Osteocyte (in vitro differentiated cells): ENCODE measurements at places on chromosomes 1 and 21. TPM values are rescaled to one million over a fixed set of nuclear protein-coding genes. Genes with fewer than 3 reads are reported as not detected.

The C1orf185 gene
- total RNA-seq, result not detected in 2 replicates

- peaks cover under 1% of the 10 kb centered on the region for H3K36me3 ChIP-seq
- DNase-seq, result no peak
Observed at GRCh38 chr1:82215056-82215852, 414.5 kb downstream of the ADGRL2 start.

The OR2L13 gene
- not detected in 2 replicates for total RNA-seq

The RHCE gene
- total RNA-seq, result 0.40 and 0.71 TPM in 2 replicates

DNA sequence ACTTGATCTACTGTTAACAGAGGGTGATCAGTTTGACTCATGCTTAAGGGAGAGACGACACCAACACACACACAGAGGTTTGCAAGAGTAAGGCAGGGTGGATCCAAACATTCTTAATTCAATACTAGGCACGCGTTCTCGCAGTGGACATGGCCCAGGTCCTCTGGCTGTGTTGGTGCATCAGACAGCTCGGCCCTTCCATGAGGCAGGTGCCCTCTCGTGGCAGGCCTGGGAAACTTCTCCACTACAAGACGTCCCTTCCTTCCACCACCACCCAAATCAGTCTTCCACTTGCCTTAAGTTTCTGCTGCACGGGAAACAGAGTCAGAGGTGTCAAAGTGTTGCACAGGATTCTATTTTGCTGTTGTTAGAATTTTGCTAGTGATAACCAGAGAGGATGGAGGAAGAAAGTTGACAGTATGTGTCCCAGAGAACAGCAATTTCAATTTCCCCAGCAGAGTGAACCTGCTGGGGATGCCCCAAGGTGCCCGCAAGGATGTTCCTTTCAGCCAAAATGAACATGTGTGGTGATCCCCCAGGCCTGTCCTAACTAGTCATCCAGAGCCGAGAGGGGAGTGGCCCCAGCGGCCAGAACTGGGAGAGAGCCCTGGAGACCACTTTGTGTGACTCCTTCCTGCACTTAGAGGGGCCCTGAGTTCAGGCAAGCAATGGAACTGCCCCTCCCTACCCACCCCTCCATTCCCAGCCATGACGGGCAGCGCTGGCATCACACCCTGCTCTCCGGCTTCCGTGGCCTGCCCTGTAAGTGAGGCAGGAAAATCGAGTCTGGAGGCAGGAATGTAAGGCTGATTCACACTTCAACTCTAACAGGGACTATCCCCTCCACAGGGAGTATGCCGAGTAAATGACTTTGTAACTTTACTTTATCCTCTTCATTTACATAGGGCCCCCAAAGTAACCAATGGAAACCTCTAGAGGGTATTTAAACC, 34.8 kb downstream of the MX1 start:
- H3K36me3 ChIP-seq, result peaks cover 2% of the 10 kb centered on the region
- H3K27me3 ChIP-seq, result no peaks in the 10 kb centered on the region
- peaks cover 11% of the 10 kb centered on the region for H3K4me1 ChIP-seq
- DNase-seq, result no peak
- no peak overlapping the region for H3K4me3 ChIP-seq

GRCh38 chr21:25487046-25487594, 120.2 kb downstream of the MRPL39 start:
- H3K36me3 ChIP-seq, result peaks cover 2% of the 10 kb centered on the region
- H3K4me3 ChIP-seq, result no peak overlapping the region
- H3K27ac ChIP-seq, result no peak overlapping the region
- no peaks in the 10 kb centered on the region for H3K4me1 ChIP-seq
- no peak for DNase-seq
- peaks cover 5% of the 10 kb centered on the region for H3K27me3 ChIP-seq

DNA sequence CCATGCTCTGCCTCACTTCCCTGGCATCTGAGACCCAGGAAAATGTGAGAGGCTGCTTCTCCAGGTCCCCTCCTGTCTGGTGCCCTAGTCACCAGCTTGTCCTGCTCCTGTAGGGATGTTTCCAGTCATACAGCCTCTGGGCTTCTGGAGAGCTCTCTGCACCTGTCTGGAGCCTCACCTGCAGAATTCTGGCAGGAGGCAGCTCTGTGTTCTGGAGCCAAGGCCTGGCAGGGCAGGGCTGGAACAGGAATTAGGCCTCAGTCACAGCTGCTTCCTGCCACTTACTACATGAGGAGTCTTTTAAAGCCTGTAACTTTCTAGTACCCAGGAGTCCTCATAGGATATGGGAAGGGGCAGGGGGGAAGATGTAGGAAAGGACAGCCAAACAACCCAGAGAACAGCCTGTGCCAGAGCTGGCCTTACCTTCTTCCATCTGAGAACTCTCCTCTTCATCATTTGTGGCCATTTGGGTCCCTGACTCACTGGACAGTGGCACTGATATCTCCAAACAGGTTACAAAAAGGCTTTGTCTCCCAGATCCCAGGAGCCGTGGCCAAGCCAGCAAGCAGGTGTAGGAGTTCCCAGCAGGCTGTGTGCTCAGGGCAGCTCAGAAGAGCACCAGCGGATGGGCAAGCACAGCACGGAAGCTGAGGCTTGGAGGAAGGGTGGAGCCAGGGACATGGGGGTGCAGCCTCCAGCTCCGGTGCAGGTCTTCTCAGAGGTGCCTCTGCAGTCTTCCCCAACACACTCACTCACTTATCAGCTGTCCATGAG, 31.4 kb upstream of the ARTN start:
- H3K27ac ChIP-seq, result no peak overlapping the region
- H3K4me3 ChIP-seq, result no peak overlapping the region
- DNase-seq, result no peak
- no peaks in the 10 kb centered on the region for H3K4me1 ChIP-seq
- peaks cover 4% of the 10 kb centered on the region for H3K36me3 ChIP-seq

- no peaks in the 10 kb centered on the region for H3K4me1 ChIP-seq
- no peak overlapping the region for H3K4me3 ChIP-seq
- DNase-seq, result no peak
- H3K27ac ChIP-seq, result no peak overlapping the region
Observed at GRCh38 chr1:177909416-177909815, 60.4 kb downstream of the SEC16B start.

DNA sequence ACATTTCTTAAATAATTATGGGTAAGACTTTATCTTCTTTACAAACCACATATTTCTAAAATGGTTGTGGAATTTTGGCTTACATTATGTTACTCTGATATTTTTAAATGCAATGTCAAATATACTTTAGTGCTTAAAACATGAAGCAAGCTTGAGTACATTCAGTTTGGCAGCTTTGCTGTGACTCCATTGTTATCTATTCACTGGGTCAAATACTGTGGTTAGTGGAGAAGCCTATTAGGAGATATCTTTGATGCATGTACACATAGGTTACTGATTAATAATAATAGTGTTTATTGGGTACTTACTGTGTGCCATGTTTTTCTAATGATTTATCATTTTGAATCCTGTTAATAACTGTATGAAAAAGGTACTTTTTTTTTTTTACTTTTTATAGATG, 520.4 kb upstream of the B3GALT2 start:
- no peak overlapping the region for H3K27ac ChIP-seq
- H3K4me3 ChIP-seq, result no peak overlapping the region
- peaks cover 7% of the 10 kb centered on the region for H3K4me1 ChIP-seq
- no peaks in the 10 kb centered on the region for H3K27me3 ChIP-seq

DNA sequence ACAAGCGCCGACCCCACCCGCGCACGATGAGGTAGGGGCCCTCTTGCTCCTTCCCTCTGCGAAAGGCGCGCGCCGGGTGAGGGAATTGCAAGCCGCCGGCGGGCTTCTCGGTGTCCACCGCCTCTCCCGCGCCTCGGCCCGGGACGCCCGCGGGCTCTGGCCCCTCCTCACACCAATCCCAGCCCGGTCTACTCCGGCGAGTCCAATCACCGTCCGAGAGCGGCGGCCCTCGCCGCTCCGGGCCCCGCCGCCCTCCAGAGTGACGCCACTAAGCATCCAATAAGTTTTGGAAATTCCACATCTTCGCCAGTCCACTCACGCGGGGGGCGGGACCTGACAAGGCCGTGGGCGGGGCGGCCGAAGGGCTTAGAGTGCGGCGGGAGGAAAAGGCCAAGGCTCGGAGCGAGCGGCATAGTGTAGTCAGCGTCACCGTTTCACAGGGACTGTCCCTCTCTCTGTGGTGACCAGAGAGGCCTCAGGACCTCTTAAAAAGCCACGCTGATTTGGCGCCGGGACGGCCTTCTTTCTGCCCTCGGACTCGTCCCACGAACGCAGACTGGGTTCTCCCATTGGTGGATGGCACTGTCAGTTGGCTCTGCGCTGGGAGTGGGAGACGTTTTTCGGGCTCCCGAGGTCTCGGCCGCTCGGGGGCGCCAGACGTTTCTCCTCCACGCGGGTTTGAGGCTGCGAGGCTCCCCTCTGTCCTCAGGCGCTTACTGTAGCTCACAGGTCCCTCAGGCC, at the start of gene TRIM45:
Gene TRIM45 (minus strand): TSS at position 161 of the 741 bp plus-strand sequence. CDS start 548 bp downstream, outside the sequence.
- peaks cover 11% of the 10 kb centered on the region for H3K4me1 ChIP-seq
- H3K27me3 ChIP-seq, result no peaks in the 10 kb centered on the region
- DNase-seq, result peak; percentile 98
- H3K36me3 ChIP-seq, result no peaks in the 10 kb centered on the region

The GJA5 gene
- not detected in 2 replicates for total RNA-seq

DNA sequence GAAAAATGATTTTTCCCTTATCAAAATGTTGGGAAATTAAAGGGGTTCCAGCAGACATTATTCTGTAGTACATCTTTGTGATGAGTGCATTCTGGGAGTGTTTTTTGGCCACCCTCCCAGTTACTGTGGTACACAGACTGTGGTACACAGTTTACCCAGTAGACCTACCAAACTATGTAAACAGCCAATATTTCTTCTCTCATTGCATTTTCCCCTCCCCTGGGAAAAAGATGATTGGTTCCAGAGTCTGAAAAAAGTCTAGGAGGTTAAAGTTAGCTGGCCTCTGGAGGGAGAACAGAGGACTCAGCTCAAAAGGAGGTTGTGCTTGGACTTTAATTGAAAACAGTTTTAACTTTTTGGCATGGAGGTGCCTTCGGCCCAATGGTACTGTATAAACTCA, 42.5 kb downstream of the PGM1 start:
- H3K27ac ChIP-seq, result no peak overlapping the region
- H3K4me3 ChIP-seq, result no peak overlapping the region
- H3K4me1 ChIP-seq, result peaks cover 17% of the 10 kb centered on the region

DNA sequence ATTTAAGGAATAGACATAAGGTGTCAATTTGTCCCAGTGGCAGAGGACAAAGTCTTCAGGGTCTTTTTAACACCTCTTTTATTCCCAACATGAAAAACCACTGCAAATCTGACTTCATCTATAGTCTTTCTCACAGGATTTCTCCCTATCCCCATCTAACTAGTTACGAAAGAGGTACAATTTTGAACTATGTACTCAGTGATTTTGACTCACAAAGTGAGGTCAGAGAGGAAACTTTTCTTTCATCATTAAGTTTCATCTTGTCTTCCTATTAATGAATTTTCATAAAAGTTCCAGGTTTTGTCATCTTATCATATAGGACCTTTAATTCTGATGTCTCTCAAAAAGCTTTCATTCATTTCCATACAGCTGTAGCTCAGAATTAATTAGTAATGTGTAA, 63.3 kb downstream of the ASH1L start:
- peaks cover 14% of the 10 kb centered on the region for H3K4me1 ChIP-seq
- no peak for DNase-seq
- H3K27me3 ChIP-seq, result no peaks in the 10 kb centered on the region
- H3K27ac ChIP-seq, result no peak overlapping the region

DNA sequence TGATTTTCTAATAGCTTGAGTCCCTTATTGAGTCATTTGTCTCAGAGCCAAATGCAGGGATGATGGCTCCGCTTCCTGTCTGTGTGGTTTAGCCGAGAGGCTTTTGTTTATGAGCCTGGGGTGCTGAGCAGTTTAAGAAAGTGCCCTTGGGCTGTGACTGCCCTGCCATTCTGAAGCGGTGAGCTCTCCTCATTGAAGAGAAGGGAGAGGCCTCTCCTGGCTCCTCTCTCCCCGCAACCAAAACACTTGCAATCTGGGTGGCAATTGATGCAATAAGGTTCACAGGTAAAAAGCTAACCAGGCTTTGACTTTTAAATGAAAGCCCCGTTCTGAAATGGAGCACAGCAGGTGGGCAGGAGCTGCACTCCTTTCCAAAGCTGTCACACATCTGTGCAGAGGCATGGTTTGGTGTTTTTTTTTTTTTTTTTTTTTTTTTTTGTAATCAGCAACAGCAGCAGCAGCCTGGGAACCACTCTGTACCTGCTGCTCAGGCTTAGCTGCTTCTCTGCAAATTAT, 403.7 kb downstream of the SIPA1L2 start:
- no peaks in the 10 kb centered on the region for H3K36me3 ChIP-seq
- no peak overlapping the region for H3K27ac ChIP-seq
- peaks cover 12% of the 10 kb centered on the region for H3K4me1 ChIP-seq
- no peak for DNase-seq
- no peaks in the 10 kb centered on the region for H3K27me3 ChIP-seq
